Right cardiac atrium (tissue), 5 donors: ENCODE measurements at places on chromosomes 16 and 17. TPM values are rescaled to one million over a fixed set of nuclear protein-coding genes. Genes with fewer than 3 reads are reported as not detected.

- DNase-seq = no peak
Observed at GRCh38 chr17:68424861-68425260, 32.4 kb downstream of the WIPI1 start.

- no peak for DNase-seq
Observed at GRCh38 chr17:76830987-76831715, 37.1 kb upstream of the MGAT5B start.

- no peak for DNase-seq
Observed at GRCh38 chr17:8063761-8064534, 23.6 kb downstream of the ALOX12B start.

Gene SLC16A6
- 0.21 TPM for total RNA-seq

- no peak for DNase-seq
Observed at GRCh38 chr16:68985855-68986254, 119.6 kb upstream of the HAS3 start.

Gene MT1H
- not detected for total RNA-seq

Gene NPIPB8
- total RNA-seq = 0.95 TPM
